ENCODE measurements at places on chromosomes 13 and 19.

DNA sequence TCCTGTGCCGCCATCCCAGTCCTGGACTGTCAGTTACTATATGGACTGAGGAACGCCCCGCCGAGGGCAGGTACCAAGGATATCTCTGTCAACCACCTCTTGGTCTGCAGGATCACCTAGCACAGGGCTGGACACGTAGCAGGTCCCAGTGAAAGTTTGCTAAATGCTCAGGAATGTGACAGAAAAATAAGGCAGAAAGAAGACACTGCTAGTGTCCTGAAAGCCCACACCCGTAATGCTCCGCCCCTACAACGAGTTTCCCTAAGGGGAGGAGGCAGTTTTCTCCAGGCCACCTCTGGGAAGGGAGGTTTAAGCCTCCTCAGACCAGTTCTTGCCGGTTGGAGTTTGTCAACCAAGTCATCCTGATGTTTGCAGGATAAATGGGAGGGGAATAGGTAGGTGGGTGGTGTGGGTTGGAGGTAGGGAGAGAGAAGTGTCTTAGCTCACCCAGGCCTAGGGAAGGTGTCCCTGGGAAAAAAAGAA, 1.7 kb upstream of the SERTAD3 start:
- DNase-seq, result no peak

DNA sequence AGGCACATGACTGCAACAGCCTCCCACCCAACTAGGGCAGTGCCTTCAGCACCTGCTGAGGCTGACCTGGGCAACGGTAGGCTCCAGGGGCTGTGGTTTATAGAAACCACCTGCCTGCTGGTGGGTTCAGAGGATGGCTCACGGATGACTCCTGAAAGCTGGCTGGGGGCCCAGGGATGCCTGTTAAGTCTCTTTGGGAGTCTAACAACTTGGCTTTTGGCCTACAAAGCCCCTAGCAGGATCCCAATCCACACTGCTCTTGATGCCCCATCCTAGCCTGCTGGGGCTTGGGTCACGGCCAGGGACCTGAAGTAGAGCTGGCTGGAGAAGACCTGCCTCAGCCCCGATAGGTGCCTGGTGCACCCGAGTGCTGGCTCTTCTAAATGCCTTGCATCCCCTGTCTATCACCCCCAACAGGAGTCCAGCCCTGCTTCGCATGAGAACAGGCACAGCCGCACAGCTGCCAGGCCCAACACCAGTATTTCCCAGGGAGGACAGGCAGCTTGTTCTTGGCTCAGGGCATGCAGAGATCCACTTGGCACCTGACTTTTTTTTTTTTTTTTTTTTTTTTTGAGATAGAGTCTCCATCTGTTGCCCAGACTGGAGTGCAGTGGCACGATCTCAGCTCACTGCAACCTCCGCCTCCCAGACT, 9.1 kb upstream of the EPHX3 start:
- no peak for DNase-seq

DNA sequence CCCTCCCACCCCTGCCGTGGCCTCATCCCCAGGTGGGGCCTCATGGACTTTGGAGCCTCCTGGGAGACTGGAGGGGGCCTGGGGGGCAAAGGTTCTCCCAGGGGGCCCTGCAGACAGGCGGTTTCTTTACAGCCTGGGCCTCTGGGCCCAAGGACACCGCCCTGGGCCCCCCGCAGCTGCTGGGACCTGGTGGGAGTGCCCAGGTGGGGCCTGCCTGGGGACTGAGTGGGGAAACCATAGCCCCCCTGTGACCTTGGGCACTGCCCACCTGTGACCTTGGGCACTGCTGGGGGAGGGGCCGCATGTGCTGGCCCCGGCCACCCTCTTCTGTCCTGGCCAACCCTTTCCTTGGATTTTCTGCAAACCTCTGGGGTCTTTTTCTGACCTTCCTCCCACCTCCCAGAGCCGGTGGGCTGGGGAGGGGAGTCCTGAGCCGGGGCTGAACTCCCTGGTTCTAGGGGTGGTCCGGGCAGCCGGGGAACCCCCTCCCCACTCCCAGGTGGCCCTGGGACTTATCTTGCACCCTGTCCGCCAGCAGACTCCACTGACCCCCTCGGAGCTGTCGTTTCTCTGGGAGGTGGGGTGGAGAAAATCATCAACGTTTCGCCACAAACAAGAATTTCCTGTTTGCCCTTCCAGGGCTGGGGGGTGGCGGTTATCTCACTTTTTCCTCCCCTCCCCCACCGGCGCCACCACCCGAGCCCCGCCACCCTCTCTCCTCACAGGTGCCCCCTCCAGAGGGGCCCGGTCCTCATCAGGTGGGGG, 27.0 kb downstream of the ARID3A start:
- DNase-seq, result no peak

- no peak for DNase-seq
Measured at GRCh38 chr13:44557986-44558385, 18.1 kb downstream of the TSC22D1 start.

DNA sequence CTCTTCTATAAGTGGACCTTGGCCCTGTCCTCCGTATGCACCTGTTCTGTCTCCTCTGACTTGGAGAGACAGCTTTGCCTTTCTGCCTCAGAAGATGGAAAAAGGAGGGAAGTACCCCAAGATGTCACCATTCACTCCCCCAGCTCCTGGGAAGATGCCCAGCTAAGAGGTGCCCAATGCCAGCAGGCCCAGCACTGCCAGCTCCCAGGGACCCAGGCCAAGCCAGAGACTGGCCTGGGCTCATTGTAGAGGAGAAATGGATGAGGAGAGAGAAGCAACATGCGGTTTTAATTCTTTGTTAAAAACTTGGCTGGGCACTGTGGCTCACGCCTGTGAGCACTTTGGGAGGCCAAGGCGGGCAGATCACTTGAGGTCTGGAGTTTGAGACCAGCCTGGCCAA, 111.5 kb upstream of the ZNF507 start:
- no peak for DNase-seq

DNA sequence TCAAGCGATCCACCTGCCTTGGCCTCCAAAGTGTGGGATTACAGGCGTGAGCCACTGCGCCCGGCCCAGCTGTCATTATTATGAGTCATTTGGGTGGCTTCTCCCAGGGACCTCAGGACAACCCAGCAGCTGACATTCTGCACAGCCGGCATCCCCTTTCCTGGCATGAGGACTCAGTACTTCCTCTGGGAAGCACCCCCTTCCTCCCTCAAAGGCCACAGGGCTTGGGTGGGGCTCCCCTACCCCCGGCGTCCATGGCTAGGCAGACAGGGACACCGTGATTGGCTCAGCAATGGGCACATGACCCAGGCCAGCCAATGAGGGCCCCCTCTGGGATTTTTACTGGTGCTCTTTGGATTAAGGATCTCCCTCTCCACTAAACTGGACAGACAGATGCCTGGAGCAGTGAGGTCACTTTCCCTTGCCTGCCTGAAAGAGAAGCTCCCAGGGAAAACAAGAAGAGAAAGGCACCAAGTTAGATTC, 6.0 kb downstream of the KANK2 start:
- no peak for DNase-seq

- DNase-seq, result no peak
Measured at GRCh38 chr13:63542770-63543169, 2127.1 kb upstream of the PCDH20 start.

- DNase-seq, result no peak
Measured at GRCh38 chr19:49986354-49986753, 25.4 kb upstream of the SIGLEC11 start.

DNA sequence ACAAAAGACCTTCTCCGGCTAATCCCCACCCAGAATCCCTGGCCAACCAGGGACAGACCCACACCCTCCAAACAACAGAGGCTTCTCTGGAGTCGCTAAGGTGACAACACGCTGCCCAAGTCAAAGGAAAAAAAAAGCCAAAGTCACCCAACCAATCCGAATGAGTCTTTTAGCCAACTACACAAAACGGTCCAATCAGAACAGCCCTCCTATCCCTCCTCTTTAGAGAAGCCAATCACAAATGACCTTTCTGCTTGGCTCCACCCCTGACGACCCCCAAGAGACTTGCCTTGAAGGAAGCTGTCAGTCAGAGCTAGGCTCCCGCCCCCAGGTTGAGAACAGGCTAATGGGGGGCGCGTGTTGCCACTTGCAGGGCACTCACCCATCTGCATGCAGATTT, 6.6 kb upstream of the FBXW9 start:
- no peak for DNase-seq

GRCh38 chr19:10173527-10173926, 21.2 kb downstream of the DNMT1 start:
- no peak for DNase-seq

GRCh38 chr13:33341861-33342452, 56.4 kb upstream of the STARD13 start:
- no peak for DNase-seq

- DNase-seq, result no peak
Measured at GRCh38 chr19:47228168-47228936, 2.6 kb downstream of the BBC3 start.

GRCh38 chr19:49738268-49738667, 24.8 kb downstream of the TSKS start:
- no peak for DNase-seq

GRCh38 chr13:60230593-60230992, 66.9 kb upstream of the DIAPH3 start:
- DNase-seq, result no peak

- no peak for DNase-seq
Measured at GRCh38 chr13:25167382-25168174, 4.5 kb downstream of the AMER2 start.

DNA sequence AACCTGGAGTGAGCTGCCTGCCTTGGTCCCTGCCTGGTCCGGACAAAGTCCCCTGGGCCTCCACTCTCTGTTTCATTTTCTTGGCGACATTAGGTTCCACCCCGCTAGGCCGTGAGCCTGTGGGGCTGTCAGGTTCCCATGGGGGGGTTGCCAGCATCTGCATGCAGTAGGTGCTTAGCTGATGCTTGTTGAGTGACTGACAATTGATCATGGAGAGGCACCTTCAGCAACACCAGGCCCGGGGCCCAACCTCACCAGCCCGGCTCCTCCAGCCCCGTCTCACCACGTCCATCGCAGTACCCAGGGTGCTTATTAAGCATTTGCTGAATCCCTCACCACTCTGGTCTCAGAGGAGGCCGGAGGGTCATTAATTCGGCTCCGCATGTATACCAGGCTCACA, 13.4 kb downstream of the MISP start:
- DNase-seq, result no peak

- DNase-seq, result no peak
Measured at GRCh38 chr19:13975870-13976269, 23.6 kb downstream of the DCAF15 start.

- no peak for DNase-seq
Measured at GRCh38 chr13:69999875-70000274, 107.8 kb upstream of the ATXN8OS start.

GRCh38 chr13:60613080-60613479, 216.1 kb downstream of the TDRD3 start:
- no peak for DNase-seq

DNA sequence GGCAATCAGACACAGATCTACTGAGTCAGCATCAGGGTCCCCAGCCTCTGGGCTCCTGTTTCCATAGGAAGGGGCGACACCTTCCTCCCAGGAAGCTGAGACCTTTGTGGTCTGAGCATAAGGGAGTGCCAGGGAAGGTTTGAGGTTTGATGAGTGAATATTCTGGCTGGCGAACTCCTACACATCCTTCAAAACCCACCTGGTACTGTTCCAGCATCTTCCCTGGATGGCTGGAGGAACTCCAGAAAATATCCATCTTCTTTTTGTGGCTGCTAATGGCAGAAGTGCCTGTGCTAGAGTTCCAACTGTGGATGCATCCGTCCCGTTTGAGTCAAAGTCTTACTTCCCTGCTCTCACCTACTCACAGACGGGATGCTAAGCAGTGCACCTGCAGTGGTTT, 9.2 kb downstream of the INSL3 start:
- no peak for DNase-seq

DNA sequence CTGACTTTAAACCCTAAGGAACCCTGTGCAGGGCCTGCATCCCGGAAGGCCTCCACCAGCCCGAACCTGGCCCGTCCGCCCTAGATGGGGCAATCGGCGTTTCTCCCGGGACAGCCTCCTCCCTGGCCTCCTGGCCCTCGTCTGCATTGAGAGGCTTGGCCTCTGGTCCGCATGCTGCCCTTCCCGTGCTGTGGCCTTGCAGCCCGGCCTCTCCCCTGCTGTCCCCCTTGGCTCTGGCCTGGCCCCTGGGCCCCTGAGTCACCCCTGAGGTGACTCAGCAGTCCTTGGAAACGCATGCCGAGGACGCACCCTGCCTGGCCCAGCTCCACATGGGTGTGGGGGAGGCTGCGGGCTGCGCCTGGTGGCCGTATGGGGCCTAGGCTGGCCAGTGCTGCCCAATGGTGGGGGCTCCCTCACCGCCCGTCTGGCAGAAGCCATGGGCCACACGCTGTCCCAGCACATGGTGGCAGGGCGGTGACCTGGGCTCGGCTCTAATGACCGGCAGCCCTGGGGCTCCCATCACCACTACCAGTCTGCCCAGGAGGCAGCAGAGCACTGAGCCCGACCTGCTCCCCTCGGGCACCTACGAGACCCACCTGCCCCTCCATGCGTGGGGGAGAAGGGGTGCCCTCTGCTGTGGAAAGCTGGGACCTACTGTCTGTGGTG, 25.7 kb downstream of the SH3GL1 start:
- DNase-seq, result no peak

GRCh38 chr19:6126335-6126974, 9.0 kb upstream of the ACSBG2 start:
- DNase-seq, result no peak

DNA sequence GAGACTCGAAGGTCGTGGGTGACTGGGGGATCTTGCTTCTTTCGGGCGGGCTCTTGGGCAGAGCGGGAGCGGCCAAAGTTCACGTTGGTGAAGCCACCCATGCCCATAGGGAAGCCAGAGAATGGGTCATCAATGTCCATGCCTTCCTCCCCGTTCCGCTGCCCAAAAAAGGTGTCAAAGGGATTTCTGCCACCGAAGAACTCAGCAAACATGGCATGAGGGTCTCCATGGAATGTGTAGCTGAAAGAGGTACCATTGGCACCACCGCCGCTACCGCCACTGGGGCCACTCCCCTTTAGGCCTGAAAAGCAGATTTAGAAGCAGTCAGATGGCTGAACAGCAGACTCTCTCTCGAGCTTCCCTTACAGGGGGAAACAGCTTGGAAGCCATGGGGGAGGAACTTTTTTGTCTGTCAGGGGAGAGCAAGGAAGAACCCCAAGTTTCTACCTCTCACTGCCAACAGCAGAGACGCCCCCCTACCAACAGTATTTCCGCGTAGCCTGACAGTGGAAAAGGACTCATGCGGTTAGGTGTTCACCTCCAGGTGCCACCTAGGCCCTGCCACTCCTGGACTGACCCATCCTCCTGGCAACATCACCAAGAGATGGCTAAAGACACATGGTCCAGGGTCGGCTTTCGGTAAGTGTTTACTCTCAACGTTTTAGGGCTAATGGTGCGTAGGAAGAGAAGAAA, 1.3 kb downstream of the DNAJB1 start:
- DNase-seq, result no peak

All from frontal cortex (tissue), 4 donors.